ENCODE measurements at places on chromosomes 6 and 20.

- DNase-seq: no peak
These were observed 2.8 kb upstream of the HMGA1 start for GRCh38 chr6:34233867-34234266.

- DNase-seq: no peak
These were observed 32.4 kb downstream of the WRNIP1 start for GRCh38 chr6:2797564-2798031.

DNA sequence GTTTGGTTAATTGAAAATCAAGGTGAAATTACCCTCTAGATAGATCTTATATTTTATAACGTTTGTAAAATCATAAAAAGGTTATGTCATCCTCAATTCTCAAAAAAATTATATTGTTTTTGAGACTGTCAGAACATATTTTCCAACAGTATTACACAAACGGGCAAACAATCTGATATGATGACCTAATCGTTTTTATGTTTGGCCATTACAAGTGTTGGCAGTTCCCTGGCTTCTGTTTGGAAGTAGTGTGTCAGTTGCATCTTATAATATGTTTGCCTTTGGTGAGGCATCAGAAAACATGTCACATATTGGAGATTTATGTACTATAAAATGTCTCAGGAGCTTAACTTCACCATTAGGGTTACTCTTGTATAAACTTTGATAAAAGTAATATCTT lies 308.1 kb upstream of the EPHA7 start:
- DNase-seq: no peak

GRCh38 chr6:67779876-67780275 lies 855.2 kb upstream of the ADGRB3 start:
- DNase-seq: no peak

DNA sequence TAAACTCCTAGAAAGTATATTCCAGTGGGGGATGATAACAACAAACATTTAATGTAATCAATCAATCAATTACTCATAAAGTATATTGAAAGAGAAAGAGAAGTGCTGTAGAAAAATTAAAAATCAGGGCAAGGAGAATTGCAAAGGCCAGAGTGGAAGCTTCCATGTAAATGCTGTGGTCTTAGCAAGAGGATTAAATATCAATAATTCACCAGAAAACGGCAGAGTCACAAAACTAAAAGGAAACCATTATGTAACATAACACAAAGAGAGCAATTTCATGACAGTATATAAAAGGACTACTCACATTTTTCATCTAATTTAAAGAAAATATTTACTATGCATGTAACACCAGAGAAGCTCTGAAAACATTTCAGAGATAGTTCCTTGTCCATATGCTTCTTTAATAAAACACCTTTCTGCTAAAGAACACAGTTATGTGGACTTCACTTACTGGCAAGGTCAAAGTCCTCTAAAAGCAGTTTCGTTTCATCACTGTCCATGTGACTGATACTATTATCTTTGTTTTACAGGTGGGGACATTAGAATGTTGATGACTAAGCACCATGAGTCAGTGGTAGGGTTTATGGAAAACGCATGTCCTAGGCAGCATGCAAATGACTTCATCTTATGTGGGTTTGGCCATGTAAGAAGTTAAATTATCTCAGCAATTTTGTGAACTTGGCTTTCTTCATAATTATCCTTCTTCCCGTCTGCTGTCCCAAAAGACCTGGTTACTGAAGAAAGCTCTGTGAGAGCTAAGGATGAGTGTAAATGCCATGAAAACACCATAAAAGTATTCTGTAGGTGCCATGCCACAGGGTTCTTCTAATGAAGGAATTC lies 185.8 kb upstream of the TENT5A start:
- peak; percentile 62 for DNase-seq

DNA sequence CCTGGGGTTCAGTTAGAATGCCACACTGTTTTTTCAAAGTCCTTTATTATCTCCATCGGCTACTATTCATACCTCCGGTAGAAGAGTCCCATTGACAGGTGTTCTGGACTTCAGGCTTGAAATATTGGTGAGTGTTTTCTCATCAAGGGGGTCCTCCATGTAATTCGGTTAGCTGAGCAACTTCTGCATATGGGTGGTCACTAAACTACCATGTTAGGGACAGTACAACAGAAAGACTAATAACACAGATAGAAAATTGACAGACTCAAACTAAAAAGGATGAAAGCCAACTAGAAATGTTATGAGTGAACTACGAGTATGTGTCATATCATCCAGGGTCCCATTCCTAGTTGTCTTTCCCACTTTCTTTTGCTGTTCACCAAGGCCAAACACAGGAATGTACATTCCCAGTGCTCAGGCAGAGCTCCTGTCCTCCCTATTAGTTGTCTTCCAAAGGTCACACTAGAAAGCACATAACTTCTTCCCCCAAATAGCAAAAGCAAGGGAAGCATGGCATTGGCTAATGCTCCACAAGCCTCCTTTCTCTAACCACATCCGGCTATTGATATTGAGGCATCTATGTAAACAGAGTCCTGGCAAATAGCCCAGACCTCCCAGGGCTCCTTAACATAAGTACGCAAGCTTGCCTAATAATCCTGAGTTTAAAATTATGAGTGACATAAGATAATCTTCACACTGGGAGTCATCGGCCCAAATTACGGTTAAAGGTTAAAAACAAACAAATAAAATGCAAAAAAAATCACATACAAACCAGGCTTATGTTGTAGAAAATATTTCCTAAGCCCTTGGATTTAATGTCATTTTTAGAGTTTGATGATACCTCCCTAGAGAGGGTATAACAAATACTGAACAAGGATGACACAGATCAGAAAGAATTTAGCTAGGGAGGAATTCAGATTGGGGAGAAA lies 13.2 kb downstream of the CCN2 start:
- DNase-seq: no peak

DNA sequence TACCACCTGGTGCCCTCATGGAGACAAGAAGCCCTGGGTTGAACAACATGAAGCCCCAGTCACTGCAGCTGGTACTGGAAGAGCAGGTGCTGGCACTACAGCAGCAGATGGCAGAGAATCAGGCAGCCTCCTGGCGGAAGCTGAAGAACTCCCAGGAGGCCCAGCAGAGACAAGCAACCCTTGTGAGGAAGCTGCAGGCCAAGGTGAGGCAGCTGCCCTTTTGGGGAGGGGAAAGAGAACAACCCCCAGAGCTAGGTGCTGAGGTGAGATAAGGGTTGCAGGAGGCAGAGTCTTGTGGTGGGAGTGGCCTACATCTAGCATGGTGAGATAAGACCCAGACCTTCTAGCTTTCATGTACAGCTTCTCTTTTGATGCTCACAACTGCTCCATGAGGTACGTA lies 7.0 kb downstream of the CEP250 start:
- DNase-seq: no peak

- peak; percentile 22 for DNase-seq
These were observed 92.1 kb downstream of the POPDC3 start for GRCh38 chr6:105087571-105088211.

- DNase-seq: no peak
These were observed 202.5 kb upstream of the GMDS start for GRCh38 chr6:2447931-2448330.

- DNase-seq: no peak
These were observed 18.9 kb downstream of the L3MBTL3 start for GRCh38 chr6:130037207-130037811.

DNA sequence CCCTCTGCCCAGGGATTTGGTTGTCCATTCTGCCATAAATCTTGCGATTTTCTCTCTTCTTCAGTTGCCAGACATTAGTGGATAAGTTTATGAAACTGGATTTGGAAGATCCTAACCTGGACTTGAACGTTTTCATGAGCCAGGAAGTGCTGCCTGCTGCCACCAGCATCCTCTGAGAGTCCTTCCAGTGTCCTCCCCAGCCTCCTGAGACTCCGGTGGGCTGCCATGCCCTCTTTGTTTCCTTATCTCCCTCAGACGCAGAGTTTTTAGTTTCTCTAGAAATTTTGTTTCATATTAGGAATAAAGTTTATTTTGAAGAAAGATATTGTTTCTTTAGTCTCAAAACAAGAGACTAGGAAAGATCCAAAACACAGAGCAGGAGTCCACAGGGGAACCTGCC lies at the start of gene SAPCD1:
Gene SAPCD1 (plus strand): TSS at position 301 of the 400 bp plus-strand sequence. CDS start 399 bp downstream, outside the sequence.
- DNase-seq: no peak

- DNase-seq: no peak
These were observed 13.8 kb downstream of the DDRGK1 start for GRCh38 chr20:3190681-3191111.

DNA sequence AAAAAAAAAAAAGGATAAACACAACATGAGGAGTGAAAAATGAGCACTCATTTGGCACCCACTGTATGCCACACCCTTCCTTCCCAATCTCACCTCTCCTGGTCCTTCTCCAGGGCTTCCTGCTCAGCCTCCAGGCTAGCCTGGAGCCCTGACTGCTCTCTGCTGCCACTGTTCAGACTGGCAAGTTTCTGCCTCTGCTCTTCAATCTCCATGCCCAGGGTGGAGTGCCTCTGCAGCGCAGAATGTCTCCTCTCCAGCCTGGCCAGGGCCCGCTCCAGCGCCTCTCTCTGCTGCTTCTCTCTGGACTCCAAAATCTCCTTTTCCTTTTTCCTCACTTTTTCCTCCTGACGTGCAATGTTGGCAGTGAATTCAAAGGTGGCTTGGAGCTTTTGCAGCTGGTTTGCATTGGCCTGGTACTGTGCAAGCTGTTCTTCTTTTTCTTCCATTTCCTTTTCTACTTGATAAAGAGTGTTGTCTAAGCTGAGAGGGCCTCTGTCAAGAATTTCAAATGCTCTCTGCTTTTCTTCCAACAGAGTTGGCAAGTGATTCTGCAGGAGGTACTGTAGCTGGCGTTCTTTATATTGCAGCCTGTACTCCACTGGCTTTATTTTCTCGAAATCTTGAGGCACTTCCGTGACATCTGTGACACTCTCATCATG lies 194.4 kb downstream of the KIF16B start:
- DNase-seq: no peak

- DNase-seq: no peak
These were observed 12.4 kb upstream of the MYT1 start for GRCh38 chr20:64151633-64152530.

- no peak for DNase-seq
These were observed 1.6 kb upstream of the DBNDD2 start for GRCh38 chr20:45406260-45407066.

GRCh38 chr6:53236241-53236640 lies 87.6 kb upstream of the GCM1 start:
- DNase-seq: no peak

GRCh38 chr20:63153254-63154221 lies 62.4 kb downstream of the YTHDF1 start:
- no peak for DNase-seq

GRCh38 chr20:37853823-37854375 lies 49.0 kb upstream of the VSTM2L start:
- DNase-seq: no peak

- DNase-seq: no peak
These were observed 14.8 kb downstream of the HEY2 start for GRCh38 chr6:125764121-125764671.

DNA sequence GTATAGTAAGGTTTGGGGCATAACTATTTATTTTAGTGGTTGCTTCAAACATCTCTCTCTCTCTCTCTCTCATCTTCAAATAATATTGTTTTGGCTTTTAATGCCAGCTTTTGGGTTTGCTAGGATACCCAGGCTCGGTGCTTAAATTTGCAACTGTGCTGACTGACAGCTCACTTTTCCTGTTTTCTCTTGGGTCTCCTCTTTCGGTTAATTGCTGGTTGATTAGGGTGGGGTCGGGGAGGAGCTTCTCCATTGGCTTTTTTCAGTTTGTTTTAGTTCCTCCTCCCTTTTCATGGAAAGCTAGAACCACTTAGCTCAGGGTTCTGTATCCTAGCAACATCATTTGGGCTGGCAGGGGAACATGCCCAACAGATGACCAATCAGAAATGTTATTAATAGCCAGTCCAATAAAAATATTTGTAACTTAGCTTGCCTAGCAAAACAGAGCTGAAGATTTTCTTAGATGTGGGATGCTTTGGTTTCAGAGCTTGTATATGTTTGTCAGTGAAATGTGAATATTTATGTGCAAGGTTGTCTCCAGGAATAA lies 11.3 kb downstream of the TFAP2B start:
- no peak for DNase-seq

DNA sequence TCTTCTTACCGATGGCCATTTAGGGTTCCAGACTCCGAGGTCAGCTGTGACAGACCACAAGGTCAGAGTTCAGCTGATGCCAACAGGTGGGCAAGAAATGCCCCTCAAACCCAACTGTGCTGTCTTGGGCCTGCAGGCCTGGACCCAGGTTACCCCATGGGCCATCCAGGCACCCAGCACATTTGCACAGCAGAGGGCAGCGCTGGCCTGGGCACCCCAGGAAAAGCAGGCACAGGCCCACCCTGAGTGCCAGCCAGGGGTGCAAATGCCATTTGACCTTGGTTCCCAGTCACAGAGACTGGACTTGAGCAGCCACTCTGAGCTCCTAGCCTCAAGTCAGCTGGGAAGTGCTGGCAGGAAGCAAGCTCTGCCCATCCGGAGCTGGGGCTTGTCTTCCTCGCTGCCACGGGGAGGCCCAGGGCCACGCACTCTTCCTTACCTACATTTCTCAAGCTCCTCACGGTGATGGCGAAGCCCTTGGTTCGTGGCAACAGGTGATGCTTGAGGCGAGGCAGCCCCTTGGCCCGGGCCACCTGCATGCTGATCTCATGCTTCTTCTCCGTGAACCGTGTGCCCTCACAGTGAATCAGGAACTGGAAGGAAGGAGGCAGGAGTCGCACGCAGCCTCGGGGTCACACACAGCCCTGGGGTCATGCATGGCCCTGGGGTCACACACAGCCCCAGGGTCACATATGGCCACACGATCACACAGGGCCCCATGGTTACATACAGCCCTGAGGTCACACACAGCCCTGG lies 120.8 kb downstream of the AGPAT4 start:
- no peak for DNase-seq

DNA sequence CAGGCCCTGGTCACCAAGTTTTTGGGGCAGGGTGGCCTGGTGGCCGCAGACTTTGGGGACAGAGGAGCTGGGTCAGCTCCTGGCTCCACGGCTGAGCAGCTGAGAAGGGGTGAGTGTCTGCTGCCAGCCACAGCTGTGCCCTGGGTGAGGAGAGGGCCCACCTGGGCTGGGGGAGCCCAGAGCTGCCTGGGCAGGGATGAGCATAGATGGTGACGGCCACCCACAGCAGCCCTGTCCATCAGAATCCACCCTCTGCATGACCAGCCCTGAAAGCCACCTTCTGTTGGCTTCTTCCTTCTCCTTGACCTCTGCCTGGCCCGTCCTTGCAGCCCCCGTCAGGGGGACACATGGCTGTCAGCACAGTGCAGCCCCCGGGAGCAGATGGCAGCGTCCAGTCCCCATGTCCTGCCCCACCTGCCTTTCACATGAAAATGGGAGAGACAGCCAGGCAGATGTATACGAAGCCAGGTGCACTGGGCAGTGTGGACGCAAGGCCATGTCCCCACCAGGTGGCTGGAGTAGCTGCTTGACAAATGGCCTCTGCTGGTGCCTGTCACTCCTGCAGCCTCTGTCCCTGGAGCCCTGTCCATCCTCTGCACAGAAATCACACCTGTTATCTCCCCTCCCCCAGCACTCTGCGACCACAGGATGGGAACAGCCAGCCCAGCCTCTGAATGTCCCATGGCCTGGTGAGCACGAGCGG lies 220.8 kb downstream of the PREX1 start:
- no peak for DNase-seq

DNA sequence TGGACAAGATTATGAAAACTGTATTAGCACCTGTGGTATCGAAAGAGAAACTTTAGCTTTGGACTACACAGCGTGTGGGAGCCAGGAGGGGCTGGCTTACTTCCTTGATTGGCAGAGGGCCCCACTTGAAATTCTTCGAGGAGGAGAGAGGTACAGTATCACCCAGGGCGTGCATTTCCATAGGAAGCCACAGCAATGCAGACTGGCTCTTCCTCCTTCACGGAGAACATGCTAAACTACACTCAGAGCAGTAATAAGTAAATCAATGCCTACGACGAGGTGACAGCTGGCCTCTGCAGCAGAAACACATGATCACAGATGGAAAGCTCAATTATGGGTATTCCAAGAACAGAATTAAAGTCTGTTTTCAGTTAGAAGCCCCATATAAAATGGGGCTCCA lies 44.2 kb downstream of the MYLK4 start:
- no peak for DNase-seq

Measured in AG09319 (cell line).